ENCODE measurements at places on chromosomes 2 and 18.

DNA sequence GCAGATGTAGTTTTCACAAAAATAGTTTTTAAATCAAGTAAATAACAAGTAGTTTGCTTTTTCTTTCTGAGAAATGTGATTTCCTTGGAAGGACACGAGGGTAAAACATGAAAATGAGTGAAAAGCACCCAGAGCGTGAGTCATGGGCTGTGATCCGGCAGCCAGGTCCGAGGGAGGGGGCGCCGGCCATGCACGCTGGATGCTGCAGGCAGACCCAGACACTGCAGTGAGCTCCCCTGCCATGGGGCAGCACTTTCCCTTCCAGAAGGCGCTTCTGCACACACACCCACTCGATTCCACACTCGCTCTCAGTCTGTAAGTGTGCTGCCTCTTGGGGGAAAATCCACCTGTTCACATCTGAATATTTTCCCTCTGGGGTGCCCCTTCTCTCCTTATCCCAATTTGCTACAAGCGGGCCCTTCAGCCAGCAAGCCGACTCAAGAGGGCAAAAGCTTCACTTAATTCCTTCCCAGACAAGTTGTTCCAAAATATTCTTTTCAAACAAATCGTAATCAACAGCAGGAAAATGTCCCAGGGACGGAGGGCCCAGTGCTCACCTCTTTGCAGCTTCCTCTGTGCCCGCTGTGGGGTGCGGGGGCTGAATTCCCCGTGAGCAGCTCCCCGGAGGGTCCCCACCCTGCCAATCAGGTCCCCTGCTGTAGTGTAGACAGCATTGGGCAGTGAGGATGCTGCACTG, 87.0 kb upstream of the ID2 start:
- H3K4me3 ChIP-seq: no peak overlapping the region
- no peaks in the 10 kb centered on the region for H3K27me3 ChIP-seq
- no peak overlapping the region for H3K27ac ChIP-seq
- DNase-seq: peak; percentile 58
- no peaks in the 10 kb centered on the region for H3K36me3 ChIP-seq
- peaks cover 4% of the 10 kb centered on the region for H3K4me1 ChIP-seq

GRCh38 chr2:186822323-186822722, 26.6 kb downstream of the ZSWIM2 start:
- no peak for DNase-seq
- H3K4me1 ChIP-seq: no peaks in the 10 kb centered on the region
- H3K27ac ChIP-seq: no peak overlapping the region
- H3K4me3 ChIP-seq: no peak overlapping the region

DNA sequence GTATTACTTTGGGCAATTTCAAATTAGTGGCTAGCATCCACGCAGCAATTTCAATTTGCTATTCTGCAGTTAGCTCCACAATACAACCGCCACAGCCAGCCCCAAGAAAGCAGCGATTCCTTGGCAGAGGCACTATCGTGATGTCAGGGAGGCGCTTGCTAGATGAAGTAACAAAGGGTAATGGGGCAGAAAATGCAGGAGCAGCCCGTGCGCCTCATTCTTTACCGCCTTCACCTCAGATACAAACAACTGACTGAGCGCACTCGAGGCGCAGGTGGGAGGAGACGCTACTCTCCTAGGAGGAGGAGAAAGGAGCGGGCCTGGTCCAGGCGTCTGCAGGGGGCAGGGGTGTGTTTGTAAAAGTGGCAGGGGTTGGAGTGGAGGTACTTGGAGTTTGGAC, 76.9 kb upstream of the ASB18 start:
- H3K27me3 ChIP-seq: no peaks in the 10 kb centered on the region
- H3K36me3 ChIP-seq: no peaks in the 10 kb centered on the region
- no peak overlapping the region for H3K4me3 ChIP-seq
- H3K4me1 ChIP-seq: peaks cover 5% of the 10 kb centered on the region
- no peak overlapping the region for H3K27ac ChIP-seq
- no peak for DNase-seq

DNA sequence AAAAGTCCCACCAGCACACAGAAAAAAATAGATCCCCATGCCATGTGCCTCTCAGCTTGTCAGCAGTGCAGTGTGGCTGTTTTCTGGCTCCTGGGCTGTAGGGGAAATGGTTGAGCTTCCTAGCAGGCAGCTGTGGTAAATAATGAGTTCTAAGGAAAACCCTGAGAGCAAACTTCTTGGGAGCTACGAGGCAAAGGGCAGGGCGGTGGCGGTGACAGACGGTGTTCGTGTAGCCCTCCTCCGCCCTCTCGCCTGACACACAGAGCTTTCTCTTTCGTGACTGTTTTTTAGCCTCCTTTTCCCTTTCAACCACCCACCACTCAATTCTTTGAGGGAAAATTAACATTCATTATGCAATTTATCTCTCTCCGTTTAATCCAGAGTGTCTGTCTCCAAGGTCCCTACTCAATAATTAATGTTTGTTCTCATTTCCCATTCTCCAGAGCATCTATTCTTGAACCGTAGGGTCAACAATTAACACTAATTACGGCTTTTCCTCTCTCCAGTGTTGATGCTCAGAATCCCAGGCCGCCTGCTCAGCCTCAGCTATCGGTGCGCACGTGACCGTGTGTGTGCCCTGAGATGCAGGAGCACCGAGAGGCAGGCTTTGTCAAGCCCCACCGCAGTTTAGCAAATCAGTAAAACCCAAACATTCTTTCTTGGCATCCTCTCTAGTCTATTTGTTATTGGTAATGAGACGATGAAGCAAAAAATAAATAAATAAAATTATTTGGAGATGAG, 50.1 kb downstream of the KIAA2012 start:
- no peak overlapping the region for H3K27ac ChIP-seq
- H3K4me3 ChIP-seq: no peak overlapping the region
- no peak for DNase-seq
- no peaks in the 10 kb centered on the region for H3K4me1 ChIP-seq
- H3K36me3 ChIP-seq: no peaks in the 10 kb centered on the region

- no peaks in the 10 kb centered on the region for H3K36me3 ChIP-seq
- no peak for DNase-seq
- no peak overlapping the region for H3K4me3 ChIP-seq
- H3K4me1 ChIP-seq: no peaks in the 10 kb centered on the region
- H3K27me3 ChIP-seq: peaks cover 6% of the 10 kb centered on the region
- H3K27ac ChIP-seq: no peak overlapping the region
Measured at GRCh38 chr2:235234736-235235135, 259.1 kb upstream of the AGAP1 start.
